ENCODE measurements at places on chromosomes 6 and 20. TPM values are rescaled to one million over a fixed set of nuclear protein-coding genes. Genes with fewer than 3 reads are reported as not detected.
A peak's percentile ranks its signal among the peaks of the same experiment; 100 is the strongest.

DNA sequence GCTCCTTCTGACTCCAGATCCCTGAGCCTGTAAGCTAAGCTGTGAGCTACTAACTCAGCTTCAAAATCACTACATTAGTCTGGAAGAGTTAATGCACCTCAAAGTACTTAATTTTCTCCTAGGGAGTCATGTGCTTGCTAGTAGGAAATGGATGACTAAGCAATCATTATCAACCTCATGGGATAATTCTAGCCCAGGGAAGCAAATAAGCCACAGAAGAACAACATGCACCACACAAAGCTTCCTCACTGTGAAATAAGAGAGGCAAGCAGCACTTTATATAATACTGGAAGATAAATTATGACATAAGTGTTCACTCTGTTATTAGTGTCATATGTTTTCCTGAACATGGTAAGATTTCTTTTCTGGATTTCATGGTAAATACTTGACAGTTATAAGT, 57.9 kb upstream of the RCAN2 start:
- no peak for DNase-seq

GRCh38 chr6:96521306-96521643, 331 bp upstream of the UFL1 start:
- DNase-seq: no peak

GRCh38 chr6:127968394-127968793, 67.5 kb upstream of the THEMIS start:
- no peak for DNase-seq

TPBG gene
- total RNA-seq: 4.0 TPM

SPATS1 gene
- total RNA-seq: not detected

FAM209B gene
- total RNA-seq: not detected

DNA sequence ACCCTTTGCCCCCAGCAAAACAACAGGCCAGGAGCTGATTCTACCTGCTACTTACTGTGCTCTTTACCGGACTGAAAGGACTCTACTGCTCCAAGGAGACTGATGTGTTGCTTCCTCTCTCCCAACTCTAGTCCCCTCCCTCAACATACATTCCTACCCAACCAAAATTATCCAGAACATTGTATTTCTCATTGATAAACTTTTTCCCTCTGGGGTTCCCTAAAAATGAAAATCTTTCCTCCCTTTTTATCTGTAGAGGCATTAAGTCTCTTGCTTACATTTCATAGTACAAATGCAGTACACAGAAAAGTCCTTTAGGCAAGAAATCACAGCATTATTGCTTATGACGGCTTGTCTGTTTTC, 940 bp upstream of the HS3ST5 start:
- no peak for DNase-seq

PRKN gene
- total RNA-seq: not detected

WFDC10B gene
- not detected for total RNA-seq

DNA sequence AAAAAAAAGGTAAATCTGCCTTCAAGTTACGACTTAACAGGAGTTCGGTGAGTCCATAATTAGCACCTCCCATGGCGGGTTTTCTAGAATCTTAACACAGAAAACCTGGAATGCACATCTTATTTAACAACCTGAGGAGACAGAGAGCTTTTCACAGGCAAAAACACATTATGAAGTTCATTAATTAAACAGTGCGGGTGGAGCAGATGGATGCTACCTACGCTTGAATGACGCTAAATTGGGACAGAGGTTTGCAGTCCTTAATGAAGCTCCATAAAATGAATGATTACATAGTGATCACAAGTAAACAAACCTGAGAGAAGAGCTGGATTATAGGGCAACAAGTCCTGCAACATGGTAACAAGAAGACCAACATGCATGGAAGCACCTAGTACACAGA, 81.0 kb downstream of the INSM1 start:
- no peak for DNase-seq

GRCh38 chr6:13296536-13296997, 31.8 kb downstream of the TBC1D7 start:
- DNase-seq: no peak

SIRPG gene
- total RNA-seq: not detected

DNA sequence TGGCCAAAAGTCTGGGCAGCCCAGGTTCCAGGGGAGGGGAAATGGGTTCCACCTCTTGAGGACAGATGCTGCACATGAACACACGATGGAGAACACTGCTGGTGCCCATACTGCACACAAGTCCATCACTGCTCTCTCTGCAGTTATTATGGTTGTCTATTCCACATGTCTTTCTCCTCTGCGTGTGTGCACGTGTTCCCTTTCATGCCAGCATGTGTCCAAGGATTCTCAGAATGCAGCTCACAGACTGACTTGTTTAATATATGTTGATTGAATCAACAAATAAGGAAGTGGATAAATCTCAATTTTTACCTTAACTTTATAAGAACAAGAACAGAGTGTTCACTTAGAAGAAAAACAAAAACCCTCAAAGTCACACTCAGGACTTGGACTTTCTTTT, 158.9 kb downstream of the FNDC1 start:
- no peak for DNase-seq

- DNase-seq: peak; percentile 40
These were observed 416 bp downstream of the RSPH4A start for GRCh38 chr6:116616737-116617053.

PPIL6 gene
- total RNA-seq: not detected

TREML4 gene
- not detected for total RNA-seq

- no peak for DNase-seq
These were observed 70.3 kb downstream of the ATG5 start for GRCh38 chr6:106255306-106255705.

GRCh38 chr20:4090756-4091489, 75.6 kb upstream of the RNF24 start:
- no peak for DNase-seq

CST5 gene
- not detected for total RNA-seq

DNA sequence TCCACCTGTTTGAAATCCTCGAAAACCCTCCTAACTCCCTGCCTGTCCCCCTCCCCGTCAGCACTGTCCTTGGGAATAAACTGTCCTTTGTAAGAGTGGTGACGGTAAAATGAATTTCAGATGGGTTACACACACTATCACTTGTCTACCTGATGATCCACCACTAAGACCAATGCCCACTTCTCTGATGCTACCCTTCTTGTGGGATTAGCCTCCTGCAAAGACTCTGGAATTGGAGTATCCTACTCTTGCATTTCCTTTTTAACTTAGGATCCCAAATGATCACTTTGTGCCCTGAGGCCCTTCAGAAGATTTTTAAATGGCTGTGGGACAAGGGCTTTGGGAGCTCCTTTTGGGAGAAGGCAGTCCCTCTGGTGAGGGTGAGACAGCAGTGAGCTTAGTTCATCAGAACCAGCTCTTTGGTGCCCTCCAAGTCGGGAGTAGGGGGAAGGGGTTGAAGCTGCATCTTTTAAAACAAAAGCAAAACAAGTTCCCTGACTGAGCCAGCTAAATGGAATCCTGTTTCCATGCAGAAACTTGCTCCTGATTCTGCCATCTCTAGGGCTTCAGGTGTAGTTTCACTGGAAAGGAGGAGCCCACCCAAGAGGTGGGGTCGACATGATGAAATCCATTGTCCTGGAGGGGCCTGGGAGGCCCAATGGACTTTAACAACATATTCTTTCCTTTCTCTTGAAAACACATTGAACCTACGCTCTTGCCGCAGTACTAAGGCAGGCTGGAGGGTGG, 86.5 kb downstream of the ASXL1 start:
- no peak for DNase-seq

DNA sequence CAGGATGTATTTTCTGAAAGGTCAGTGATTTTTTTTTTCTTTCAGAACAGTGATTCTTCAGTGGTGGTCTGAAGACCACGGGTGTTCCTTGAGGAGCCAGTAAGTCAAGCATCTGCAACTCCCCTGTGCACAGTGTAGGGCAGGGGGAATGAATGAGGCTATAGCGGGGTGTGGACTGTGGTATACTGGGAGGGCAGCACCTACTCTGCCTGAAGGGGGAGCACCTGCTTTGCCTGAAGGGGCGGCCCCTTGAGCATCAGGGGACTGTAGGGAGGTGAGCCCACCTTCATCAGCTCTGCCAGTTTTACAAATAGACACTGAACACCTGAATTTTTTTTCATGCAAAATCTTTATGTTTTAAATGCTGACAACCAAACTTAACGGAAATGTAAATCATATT, 77.5 kb upstream of the RIPOR2 start:
- no peak for DNase-seq

- no peak for DNase-seq
These were observed 273.9 kb downstream of the RFPL4B start for GRCh38 chr6:112620812-112621569.

- no peak for DNase-seq
These were observed 195.9 kb downstream of the TENT5A start for GRCh38 chr6:81556551-81556950.

TSBP1 gene
- not detected for total RNA-seq

CMTR1 gene
- total RNA-seq: 40.8 TPM

HMGA1 gene
- total RNA-seq: 301 TPM

DNA sequence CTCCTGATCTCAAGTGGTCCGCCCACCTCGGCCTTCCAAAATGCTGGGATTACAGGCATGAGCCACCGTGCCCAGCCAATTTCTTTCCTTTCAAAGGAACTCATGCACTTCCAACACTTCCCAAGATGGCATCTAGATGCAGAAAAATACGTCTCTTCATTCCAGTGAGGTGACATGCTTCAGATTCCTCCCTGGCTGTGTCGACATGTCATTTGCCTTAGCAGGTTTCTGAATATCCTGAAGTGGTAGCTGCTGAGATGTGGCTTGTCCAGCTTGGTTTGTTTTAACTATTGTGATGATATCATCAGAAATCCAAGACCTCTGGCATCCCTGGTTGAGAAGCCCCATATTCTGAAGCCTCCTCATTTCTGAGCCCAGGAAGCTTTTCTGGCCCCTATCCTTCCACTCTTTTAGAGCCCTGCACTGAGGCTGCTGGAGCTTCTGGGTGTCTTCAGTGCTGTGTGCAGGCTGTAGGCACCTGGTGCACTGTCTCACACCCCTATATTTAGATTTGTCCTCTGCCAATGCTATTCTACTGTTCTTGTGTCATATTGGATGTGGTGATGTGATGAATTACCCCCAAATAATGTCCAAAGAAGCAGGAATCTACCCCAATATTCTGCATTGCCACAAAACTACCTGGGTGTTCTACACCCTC, 73.3 kb upstream of the E2F3 start:
- peak; percentile 10 for DNase-seq

GRCh38 chr6:100915876-100916275, 34.7 kb upstream of the ASCC3 start:
- peak; percentile 56 for DNase-seq

GRCh38 chr20:64254571-64255360, 782 bp upstream of the PCMTD2 start:
- no peak for DNase-seq

- no peak for DNase-seq
These were observed 37.6 kb downstream of the SULF2 start for GRCh38 chr20:47747669-47748031.

MYBL2 gene
- total RNA-seq: 345 TPM

DNA sequence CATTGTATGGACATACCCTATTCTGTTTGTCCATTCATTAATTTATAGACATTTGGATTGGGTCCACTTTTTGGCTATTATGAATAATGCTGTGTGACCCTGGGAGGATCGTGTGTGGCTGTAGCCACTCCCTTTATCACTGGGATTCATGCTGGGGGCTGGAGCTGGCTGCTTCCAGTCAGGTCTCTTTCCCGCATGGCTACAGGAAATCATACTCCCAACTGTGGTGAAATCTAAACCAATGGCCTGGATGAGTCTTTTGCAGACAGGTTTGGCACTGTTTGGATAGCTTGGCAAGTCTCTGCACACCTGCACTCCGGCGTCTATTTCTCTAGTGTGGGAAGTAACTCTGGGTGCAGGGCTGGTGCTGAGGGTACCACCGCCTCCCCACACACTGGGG, 80.4 kb downstream of the RIN2 start:
- DNase-seq: no peak

Measured in Caco-2 (cell line).